ENCODE measurements at places on chromosomes 1 and 21.

GRCh38 chr1:186175588-186175987 is 199.5 kb downstream of the TPR start:
- no peak for DNase-seq

- no peak for DNase-seq
Measured at GRCh38 chr1:208166340-208167138, 77.6 kb downstream of the PLXNA2 start.

DNA sequence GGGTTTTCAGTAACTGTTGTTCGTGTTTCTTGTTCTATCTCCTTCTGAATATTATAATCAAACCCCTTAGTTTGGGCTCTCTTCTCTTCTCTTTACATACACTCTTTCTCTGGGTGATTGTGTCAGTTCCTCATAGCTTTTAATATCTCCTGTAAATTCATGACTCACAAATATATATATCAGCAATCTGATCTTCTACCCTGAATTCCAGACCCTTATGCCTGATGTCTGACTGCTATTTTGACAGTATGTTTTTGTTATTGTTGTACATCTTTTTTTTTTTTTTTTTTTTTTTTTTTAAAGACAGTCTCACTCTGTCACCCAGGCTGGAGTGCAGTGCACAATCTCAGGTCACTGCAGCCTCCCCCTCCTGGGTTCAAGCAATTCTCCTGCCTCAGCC is 70.8 kb upstream of the MPC2 start:
- no peak for DNase-seq

- peak; percentile 70 for DNase-seq
Measured at GRCh38 chr21:37463083-37463801, 96.7 kb downstream of the DYRK1A start.

DNA sequence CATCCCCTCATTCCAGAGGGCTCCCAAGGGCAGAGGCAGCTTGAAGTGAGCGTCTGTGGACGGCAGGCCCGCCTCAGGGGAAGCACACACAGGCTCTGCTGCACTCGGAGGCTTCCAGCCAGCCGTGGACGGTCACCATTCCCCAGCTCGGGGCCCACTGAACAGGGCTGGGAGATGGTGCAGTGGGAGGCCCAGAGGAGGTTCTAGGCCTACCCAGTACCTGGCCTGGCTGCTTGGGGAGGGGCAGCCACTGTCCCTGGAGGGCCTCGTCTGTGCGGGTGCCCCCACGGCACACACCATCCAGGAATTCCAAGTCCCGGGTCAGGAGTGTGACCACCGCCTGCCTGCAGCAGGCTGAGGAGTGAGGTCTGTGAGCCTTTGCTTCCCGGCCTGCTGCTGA is 80.4 kb downstream of the SIK1 start:
- no peak for DNase-seq

DNA sequence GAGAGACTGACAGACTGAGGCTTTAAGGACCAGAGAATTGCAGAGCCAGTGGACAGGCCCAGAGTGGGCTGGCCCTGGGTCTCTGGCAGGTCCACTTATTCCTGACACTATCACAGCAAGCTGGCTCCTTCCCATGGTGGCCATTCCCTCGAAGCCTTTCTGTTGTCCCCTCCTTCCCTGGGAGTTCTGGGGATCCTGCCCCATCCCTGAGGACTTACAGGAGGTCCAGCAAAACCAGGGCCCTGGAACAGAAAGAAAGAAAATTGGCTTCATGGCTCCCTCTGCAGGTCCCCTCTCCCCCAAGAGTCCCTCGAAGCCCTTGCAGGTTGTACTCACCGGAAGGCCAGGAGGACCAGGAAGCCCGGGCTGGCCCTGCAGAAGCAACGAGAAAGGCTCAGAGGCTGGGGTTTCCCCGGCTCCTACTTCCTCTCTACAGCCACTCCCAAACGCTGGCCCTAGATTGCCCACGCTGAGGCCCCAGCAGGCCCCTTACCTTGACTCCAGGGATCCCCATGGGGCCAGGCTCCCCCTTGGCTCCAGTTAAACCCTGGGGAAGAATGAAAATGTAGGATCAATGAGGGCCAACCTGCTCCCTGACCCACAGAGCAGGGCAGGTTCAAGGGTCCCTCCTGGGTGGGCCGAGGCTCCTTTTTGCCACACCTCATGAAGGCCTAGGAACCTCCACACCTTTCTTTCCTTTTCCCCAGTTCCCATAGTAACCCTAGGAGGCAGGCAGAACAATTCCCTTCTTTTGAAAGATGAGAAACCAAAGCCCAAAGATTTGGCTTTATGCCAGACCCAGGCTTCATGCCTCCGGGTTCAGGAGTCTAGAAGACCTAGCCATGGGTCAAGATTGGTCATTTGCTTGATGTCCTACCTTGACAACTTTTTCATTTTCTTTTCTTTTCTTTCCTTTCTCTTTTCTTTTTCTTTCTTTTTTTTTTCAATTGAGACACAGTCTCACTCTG is 4.6 kb downstream of the COL9A2 start:
- DNase-seq = no peak

DNA sequence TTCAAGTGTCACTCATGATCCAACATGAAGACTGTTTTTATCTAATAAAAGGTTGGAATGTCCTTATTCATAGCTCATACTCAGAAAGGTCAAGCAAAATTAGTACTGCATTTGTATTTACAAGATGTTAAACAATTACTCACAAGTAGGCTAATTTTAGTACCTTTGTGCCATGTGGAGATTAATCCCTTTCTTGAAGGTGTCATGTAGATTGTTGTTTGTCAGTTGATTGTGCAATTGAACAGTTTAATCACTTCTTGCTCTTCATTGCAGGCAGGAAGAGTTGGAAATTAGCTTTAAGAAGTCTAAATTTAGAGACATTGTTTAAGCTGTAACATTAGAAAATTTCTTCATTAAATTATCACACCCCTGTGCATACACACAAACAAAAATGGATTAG is 847.1 kb downstream of the KCNT2 start:
- no peak for DNase-seq

DNA sequence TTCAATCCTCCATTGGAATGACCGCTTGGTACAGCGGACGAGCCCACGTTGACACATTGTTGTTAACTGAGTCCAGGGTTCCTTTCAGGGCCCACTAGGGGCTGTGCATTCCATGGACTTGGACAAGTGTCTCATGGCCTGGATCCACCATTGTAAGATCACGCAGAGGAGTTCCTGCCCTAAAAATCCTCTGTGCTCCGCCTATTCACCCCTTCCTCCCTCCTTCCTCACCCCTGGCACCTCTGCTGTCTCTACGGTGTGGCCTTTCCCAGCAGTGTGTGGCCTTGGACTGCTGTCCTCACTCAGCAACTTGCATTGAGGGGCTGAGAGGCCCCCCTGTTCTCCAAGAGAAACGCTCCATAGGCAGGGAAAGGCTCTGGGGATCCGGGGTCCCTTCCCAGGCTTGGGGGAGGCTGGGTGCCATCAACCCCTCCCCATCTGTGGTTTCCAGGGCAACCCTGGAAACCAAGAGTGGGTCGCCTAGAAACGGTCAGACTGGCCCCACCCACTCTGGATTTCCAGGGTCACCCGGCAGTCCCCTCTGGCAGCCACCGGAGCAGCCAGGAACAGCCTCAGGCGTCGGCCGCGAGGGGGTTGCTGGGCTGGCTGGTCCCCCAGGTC is 50.9 kb downstream of the MEGF6 start:
- no peak for DNase-seq

DNA sequence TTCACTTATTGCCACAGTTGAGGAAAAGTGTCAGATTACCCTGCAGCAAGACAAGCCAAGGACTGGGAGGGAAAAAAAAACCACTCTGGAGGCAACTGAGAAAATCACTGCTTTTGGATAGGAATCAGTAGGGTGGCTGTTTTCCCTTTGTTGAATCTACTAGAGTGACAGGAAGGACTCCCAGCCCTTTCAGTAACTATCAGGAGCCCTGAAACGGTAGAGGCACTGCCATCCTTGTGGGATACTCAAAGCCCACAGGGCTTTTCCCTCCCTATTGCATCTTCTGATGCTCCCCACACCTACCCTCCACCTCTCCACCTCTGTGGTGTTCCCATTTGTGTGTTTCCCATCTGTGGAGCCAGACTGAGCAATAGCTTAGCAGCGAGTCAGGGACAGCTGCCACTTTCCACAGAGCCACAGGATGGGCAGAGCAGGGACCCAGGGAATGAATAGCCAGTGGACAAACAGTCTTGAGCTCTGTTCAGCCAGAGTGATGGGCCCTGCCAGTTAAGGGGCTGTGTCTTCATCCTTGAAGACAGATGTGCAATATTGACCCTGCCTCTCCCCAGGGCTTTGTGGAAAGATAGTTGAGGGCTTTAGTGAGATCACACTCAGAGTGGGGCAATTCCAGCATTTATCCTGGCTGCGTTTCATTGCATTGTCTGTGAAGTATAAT is 13.9 kb downstream of the UBIAD1 start:
- no peak for DNase-seq

DNA sequence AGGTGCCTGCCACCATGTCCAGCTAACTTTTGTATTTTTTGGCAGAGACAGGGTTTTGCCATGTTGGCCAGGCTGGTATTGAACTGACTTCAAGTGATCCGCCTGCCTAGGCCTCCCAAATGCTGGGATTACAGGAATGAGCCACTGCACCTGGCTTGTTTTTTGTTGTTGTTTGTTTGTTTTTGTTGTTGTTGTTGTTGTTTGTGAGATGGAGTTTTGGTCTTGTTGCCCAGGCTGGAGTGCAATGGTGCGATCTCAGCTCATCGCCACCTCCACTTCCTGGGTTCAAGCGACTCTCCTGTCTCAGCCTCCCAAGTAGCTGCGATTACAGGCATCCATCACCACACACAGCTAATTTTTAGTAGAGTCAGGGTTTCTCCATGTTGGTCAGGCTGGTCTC is 7.1 kb upstream of the L1TD1 start:
- DNase-seq = no peak

DNA sequence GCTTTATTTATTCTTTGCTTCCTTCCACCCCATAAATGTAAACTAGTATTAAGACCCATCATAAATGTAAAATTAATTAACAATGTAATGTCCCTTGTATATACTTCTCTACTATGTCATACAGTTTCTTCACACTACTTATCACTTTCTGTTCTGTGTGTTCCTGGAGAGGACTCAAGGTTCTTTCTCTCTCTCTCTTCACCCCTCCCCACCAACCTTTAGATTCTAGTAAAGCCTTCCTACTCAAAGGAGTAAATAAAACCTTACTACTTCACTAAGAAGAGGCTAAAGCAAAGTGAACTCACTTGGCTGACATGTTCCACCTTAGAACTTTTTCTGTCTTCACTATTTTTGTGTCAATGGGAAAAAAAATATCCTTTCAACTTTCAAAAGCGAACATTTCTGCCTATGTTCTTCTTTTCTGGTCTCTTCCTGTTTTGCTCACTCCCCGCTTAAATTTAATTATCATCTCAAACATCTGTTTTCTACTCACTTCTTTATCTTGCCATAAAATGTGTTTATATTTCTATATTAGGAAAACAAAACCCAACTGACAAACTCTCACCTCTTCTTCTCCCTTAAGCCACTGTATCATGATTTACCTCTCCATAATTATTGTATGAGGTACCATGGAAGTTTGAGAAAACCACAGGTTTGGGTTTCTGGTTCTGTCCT is 260.3 kb downstream of the DPYD start:
- no peak for DNase-seq

DNA sequence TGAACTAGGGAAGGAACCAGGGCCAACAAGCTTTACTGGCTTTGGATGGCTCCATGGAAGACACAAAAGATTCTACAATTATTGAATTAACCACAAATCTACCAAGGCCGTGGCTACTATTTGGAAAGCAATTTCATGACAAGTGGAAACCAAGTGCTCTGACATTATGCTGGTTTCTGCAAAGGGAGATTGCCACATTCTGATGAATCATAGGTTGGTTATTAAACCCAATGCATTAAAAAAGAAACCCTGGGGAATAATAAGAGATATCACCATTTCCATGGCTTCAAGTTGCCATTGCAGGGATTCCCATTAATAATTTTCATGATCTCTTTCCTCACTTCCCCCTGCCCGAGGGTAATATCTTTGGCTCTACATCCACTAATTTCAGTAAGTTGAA is 359.2 kb upstream of the NCAM2 start:
- no peak for DNase-seq

GRCh38 chr1:66251546-66251945 is 282.4 kb upstream of the SGIP1 start:
- no peak for DNase-seq

DNA sequence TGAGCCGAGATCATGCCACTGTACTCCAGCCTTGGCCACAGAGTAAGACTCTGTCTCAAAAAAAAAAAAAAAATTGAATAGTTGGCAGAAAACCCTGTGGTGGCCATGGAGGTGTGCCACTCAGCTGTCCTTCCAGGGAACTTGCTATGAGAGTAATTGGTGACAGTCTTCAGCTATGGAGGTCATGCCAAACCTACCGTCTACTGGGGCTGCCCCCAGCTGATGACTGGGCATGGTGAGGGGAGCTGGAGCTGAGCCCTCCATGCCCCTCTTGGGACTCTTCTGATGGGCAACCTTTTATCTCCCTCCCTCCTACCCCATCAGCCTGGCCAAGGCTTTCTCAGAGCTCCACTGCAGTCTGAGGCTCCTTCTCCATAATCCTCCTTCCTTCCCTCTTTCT is 84.2 kb downstream of the RYR2 start:
- no peak for DNase-seq

GRCh38 chr1:109881906-109882287 is 28.8 kb upstream of the CSF1 start:
- no peak for DNase-seq

GRCh38 chr1:226027538-226028217 is 28.5 kb upstream of the SDE2 start:
- DNase-seq = no peak

- no peak for DNase-seq
Measured at GRCh38 chr1:33743221-33743998, 120.5 kb upstream of the HMGB4 start.

GRCh38 chr1:16073490-16074119 is at the start of gene FAM131C:
FAM131C (minus strand) TSS chr1:16073651; CDS start chr1:16073442, 209 bp downstream.
- DNase-seq = no peak

DNA sequence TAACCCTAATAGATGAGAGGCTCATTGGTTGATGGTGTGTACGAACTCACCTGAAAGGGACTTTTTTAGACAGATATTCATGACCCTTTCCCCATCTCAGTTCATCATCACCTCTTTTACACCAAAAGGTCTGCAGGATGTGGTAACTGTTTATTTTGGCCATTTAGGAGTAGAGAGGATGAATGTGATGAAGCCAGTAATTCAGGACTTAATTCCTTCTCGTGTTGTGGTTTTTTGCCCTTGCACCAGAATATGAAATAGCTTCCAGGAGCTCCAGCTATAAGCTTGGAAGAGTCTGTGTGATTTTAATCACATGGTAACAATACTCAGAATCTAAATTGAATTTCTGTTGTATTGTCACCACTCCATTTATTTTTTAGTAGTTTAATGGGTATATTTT is 189.4 kb upstream of the KCTD3 start:
- no peak for DNase-seq

GRCh38 chr1:205546541-205546940 is 42.1 kb downstream of the CDK18 start:
- DNase-seq = no peak
